ENCODE measurements at places on chromosomes 5 and 9.

DNA sequence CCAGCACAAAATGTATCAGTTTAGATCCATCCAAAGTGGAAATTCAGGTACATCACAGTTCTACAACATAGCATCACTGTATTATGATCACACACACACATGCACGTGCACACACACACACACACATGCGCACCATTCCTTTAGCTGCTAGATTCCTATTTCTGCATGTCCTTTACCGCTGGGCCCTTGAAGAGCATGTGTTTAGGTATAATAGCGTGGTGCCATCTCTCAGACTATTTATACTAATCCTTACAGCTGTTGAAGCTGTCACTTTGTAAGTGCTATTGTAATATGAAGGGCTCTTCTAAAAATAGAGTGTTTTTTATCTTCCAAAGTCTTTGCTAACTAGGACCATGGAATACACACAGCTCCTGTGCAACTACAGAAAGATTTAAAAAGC is 308.8 kb upstream of the TRPC7 start:
- DNase-seq: no peak

- DNase-seq: no peak
Measured at GRCh38 chr9:87280421-87280820, 217.2 kb upstream of the DAPK1 start.

DNA sequence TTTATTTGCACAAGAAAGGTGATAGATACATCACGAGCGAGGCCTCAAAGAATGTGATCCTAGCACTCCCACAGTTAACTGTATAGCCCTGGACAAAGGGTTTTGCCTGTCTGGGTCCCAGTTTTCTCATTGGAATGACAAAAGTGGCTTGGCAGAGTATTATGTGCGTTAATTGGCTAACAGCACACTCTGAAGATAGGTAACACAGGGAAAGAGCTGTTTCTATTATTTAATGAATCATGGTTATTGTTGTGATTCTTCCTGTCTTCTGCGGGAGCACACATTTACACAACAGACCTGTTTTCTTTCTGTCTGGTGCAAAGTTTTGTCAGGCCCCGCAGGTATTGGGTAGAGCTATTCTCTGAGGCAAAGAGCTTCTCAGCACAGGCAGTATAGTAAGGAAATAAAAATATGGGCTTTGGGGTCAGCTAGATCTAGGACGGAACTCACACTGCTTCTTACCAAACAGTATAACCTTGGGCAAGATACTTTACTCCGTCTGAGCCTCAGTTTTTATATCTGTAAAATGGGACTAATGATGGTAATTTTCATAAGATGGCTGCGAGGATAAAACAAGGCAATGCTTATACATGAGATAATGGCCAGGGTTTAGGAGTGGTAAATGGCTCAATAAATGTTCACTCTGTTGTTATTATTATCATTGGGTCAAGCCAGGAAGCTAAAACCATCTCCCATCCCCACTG is 78.9 kb downstream of the PLAC8L1 start:
- DNase-seq: no peak

DNA sequence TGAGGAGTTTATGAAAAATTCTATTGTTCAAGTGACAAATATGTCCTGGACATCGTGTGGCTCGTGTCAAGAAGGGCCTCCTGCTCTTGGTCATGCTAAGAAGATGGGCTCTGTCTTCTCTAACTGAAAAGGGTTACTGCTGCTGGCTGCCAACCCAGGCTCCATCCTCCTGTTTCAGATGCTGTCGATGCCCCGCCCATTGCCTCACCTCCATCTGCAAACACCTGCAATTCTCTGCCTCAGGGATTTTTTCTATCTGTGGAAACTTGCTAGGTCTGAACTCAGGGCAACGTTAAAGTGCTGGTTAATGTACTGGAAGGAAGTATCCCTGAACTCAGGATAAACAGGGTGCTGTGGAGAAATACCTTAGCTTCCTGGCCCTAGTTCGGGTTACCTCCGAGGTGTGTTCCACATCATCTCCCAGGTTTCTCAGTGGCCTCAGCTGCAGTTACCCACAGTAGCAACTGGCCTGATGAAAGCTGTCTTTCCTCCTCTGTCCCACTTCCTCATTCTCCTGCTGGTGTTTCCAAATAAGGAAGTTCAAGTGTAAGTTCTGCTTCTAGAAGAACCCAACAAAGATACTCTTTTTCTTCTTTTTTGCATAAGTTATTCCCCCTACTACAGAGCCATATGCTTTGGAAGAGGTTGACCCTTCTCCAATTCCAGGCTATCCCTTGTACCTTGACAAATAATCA is 151.7 kb upstream of the SMIM23 start:
- no peak for DNase-seq

GRCh38 chr5:113204525-113205161 is 228.0 kb downstream of the DCP2 start:
- DNase-seq: no peak

GRCh38 chr5:167699432-167699831 is 592.0 kb upstream of the WWC1 start:
- DNase-seq: no peak

GRCh38 chr9:123316053-123316718 is 39.8 kb upstream of the CRB2 start:
- DNase-seq: no peak

DNA sequence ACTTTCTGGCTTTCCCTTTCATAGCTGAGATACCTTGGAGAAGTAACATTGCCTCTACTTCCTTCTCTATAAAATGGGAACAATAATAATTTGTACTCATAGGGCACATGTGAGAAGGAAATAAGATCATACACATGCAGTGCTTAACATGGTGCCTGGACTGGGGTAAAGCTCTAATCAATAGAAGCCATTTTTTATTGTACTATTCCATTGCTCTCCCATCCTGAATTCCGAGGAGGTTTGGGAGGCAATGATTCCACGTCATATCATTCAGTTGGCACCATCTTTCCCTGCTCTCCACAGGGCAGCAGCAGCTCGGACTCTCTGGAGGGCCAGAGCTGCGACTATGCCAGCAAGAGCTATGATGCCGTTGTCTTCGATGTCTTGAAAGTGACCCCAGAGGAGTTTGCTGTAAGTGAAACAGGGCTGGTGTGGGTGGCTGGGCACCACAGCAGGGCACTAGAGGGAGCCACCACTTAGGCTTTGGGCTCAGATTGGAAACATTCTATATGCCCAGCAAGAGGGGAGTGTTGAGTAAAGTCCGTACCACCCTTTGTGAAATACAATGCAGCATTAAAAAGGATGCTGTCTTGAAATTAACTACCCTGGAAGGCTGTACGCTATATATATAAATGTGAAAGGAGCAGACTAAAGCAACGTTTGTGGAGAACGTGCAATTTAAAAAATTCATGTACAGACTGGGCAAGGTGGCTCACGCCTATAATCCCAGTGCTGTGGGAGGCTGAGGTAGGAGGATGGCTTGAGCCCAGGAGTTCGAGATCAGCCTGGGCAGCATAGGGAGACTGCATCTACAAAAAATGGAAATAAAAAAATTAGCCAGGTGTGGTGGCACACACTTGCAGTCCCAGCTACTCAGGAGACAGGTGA is 51.2 kb downstream of the RALGPS1 start:
- no peak for DNase-seq

GRCh38 chr5:113338628-113339027 is 96.2 kb downstream of the TSSK1B start:
- DNase-seq: no peak

Data from amygdala (tissue), 56 donors.